Suppressor macrophage treated with lipopolysaccharide for 4 hours (primary cell): ENCODE measurements at places on chromosomes 12 and 14.

- DNase-seq = no peak
These were observed 22.7 kb downstream of the CMKLR1 start for GRCh38 chr12:108316176-108317086.

GRCh38 chr12:26338586-26339572 lies 143.5 kb downstream of the SSPN start:
- DNase-seq = peak; percentile 56

GRCh38 chr14:21913759-21914158 lies 240.1 kb upstream of the OR4E1 start:
- DNase-seq = peak; percentile 88

- peak; percentile 5 for DNase-seq
These were observed 11.9 kb downstream of the STYX start for GRCh38 chr14:52741865-52742264.

DNA sequence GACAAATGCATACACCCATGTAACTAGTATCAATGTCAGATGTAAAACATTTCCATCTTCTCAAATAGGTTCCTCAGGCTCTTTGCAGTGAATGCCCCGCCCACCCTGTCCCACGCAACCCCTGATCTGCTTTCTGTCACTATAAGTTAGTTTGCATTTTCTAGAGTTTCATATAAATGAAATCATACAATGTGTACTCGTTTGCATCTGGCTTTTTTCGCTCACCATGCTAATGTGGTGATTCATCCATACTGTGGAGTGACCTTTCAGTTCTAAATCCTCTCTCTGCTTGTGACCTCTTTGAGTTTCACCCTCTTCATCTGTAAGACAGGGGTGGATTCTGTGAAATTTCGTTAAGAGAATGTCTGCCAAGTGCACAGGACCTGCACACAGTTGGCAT lies 30.6 kb upstream of the MSI1 start:
- no peak for DNase-seq

DNA sequence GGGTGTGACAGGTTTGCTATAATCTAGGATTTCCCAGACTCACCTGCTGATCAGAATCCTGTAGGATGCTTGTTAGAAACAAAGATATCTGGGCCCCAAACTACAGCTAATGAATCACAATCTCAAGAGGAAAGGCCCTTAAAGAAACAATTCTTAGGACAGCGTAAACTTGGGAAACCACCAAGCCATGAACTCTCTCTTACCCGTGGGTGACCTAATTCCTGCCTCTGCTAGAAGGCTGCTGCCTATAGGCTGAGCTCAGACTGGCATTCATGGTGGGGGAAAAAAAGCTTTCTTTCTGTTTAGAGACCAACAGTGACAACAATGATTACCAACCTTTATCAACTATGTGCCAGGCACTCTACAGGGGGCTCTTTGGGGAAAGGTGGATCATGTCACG lies 213.9 kb upstream of the FKBP4 start:
- peak; percentile 10 for DNase-seq

- DNase-seq = no peak
These were observed 159.9 kb upstream of the HIF1A start for GRCh38 chr14:61535458-61535857.

- DNase-seq = no peak
These were observed 33.4 kb upstream of the PLEKHG6 start for GRCh38 chr12:6276956-6277620.
